Panc1 (cell line): ENCODE measurements at places on chromosomes 7 and 10. TPM values are rescaled to one million over a fixed set of nuclear protein-coding genes. Genes with fewer than 3 reads are reported as not detected.

DNA sequence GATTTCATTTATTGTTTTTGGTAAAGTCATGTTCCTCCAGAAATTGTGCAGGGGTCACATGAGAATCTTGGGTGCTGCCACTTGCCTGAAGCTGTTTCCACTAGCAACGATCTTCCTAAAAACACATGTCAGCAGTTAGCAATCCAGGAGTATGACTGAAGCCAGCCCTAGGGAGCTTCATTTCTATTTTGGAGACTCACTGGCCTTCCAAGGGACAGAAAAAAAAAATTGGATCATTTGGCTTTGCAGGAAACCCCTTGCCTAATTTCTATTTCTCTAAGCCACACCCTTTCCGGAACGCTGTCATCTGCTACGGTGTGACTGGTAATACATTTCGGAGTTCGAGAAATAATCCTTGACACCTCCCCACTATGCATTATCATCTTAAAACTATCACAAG, 204.7 kb downstream of the TAX1BP1 start:
- no peak overlapping the region for H3K27ac ChIP-seq
- H3K4me1 ChIP-seq = no peaks in the 10 kb centered on the region; the same call in 1 of the 2 replicates
- H3K36me3 ChIP-seq = no peaks in the 10 kb centered on the region

DNA sequence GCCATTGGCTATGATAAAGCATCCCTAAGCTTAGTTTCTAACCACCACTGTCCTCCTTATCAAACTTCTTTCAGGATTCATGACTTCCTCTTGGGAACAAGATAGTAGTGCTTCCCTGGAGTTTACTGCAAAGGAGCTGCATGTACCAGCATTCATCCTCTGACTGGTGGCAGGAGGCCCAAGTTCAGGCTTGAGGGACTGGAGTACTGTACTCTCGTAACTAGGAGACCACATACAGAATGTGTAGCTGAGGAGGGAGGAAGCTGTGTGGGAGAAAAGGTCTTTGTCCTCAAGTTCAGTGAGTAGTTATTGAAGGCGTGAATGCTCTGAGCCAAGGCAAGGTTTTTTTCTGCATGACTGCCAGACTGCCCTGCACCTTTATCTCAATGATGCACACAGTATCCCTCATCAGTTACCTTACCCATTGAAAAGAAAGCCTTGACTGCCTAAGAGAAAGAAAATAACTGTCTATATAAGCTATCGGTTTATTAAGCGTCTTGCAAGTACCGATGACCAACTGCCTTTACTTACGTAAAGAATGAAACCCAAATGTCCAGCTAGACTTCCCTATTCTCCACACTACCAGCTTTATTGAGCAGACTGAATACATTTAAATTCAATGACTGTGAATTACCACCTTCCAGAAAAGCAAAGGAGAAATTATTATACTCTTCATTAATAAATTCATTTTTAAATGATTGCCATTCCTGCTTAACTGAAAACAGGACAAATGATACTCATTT, 12.8 kb downstream of the SCRN1 start:
- H3K36me3 ChIP-seq = no peaks in the 10 kb centered on the region
- no peak overlapping the region for H3K4me3 ChIP-seq
- no peaks in the 10 kb centered on the region for H3K27me3 ChIP-seq

DNA sequence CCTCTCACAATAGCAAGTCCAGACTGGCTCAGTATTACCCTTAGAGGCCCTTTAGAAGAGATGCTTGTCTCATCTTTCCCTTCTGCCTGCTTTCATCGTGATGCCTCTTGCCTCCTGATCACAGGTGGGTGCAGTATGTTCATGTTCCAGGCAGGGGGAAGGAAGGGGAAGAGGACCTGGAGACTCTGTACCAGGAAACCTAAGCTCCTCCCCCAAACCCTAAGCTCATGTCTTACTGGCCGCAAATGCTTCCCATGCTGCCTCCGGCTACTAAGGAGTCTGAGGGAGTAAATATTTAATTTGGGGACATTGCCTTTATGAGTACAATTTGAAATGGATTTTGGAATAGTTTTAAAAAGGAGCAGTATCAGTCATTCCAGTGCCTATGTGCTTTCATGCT, 192.6 kb downstream of the CDCA7L start:
- no peak overlapping the region for H3K27ac ChIP-seq
- DNase-seq = no peak
- no peaks in the 10 kb centered on the region for H3K36me3 ChIP-seq
- no peaks in the 10 kb centered on the region for H3K4me1 ChIP-seq

Gene CYP2C9
- 0.41 TPM for total RNA-seq

DNA sequence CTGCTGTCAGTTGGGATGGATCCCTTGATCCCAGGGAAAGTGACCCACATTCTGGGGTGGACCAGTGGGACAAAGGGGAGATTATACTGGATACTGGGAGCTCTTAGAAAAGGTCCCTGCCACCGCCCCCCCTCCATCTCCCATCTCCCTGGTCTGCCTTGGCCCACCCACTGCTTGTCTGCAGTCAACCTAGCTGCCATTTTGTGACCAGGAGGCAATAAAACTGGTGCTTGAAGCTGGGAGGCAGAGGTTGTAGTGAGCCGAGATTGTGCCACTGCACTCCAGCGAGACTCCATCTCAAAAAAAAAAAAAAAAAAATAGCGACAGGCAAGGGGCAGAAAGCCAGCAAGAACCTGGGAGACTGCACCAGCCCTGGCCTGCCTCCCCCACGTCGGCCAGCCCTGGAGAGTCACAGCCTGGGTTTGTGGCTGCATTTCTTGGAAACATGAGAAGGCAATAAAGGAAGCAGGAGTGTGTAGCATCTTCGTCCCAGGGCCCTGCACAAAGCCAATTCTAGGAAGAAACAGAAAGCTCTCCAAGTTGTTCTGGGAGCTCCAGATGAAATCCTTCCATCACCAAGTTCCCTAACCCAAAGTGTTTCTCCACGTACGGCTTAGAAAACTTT, 4.7 kb upstream of the ARPC1B start:
- H3K27me3 ChIP-seq = no peaks in the 10 kb centered on the region
- no peak overlapping the region for H3K4me3 ChIP-seq
